GM19239 (cell line): ENCODE measurements at places on chromosomes 1 and 21.

DNA sequence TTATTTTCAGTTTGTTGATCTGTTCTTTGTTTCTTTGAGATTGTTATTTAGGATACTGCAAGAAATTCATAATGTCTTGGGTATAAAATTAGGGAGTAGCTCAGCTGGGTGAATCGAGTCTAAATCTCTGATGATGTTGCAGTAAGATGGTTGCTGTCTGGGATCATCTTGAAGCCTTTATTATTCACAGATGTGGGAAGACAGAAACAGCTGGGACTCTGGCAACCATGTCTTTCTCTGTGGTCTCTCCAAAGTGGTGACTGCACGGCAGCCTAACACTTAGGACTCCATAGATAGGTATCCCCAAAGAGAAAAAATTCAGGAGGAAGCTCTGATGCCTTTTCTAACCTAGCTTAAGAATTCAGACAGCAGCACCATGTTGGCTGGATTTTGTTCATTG lies 52.7 kb downstream of the RAP1A start:
- DNase-seq = no peak

DNA sequence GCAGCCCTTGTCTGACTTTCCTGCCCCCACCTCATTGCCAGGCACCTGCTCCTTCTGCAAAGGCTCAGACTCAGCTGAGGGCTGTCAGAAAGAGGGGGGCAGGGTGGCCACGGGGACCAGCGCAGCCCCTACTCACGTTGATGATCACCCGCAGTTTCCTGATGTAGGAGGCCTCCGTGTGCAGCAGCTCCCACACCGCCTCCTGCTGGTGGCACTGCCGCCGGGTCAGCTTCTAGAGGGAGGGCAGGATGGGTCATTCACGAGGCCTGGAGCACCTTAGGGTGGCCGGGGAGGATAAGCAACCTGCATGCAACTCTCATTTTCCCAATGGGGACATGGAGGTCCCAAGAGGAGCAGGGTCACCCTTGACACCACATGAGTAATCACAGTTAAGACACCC lies 6.4 kb upstream of the TNFRSF25 start:
- DNase-seq = no peak

- no peak for DNase-seq
Observed at GRCh38 chr1:183418696-183419095, 516 bp upstream of the NMNAT2 start.

DNA sequence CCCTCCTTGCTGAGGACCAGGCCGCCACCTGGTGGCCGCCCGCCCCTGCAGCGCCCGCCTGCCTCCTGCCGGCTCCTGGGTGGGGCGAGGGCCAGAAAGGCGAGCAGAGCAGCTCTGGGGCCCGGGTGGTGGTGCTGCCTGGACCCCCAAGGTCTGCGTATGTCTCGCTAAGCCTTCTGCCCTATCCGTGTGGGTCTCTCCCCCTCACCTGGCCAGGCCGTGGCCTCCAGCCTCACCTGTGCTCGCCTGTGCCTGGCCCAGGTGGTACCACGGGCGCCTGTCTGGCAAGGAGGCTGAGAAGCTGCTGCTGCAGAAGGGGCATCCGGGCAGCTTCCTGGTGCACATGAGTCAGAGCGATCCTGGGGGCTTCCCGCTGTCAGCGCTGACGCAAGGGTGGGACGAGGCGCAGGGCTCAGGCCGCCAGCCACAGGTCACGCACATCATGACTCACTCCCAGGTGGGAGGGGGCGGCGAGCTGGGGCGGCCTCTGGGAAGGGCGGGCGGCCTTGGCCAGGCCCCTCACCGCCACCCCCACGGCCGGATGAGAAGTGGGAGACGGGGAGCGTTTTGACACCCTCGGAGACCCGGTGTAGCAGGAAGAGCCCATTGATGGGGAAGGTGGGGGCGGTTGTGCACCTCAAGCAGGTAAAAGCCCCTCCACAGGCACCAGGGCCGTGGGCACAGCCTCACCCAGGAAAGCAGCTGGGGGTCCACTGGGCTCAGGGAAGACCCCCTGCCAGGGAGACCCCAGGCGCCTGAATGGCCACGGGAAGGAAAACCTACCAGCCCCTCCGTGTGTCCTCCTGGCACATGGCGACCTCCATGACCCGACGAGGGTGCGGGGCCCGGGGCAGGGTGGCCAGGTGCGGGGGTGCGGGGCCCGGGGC lies 9.9 kb downstream of the RNF223 start:
- DNase-seq = peak; percentile 96

DNA sequence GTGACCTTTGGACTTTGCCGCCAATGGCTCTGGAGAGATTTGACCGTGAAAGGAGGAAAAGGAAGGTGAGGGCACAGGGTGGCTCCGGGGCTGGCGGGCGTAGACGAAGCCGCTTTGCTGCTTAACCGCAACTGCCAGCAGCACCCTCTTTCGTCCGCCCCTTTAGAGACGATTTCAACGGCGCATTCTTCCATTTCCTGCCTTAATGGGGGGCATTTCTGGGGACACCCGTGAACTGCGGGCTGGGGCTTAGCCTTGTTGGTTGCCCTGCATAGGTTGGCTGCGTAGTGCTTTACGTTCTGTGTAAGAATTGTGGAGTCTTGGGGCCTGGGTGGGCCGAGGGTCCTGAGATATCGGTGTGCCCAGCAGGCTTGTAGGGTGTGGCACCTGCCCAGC lies 6.7 kb upstream of the NPHP4 start:
- no peak for DNase-seq

DNA sequence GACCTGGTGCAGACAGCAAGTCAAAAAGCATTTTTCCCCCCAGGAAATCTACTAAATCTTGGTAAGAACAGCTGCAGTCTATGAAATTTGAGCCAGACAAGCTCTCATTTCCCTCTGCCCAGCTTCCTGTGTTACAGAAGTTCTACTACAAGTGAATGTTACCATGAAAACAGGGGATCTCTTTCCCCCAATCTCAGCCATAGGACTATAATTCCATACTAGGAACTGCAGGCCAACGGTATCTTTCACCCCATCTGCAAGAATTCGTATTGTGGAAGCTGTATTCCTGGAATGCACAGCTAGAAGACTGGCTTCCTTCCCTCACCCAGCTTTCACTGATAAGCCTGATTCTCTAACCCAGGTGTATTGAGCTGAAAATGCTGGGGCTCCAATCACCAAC lies 1655.4 kb downstream of the BRINP3 start:
- DNase-seq = no peak

DNA sequence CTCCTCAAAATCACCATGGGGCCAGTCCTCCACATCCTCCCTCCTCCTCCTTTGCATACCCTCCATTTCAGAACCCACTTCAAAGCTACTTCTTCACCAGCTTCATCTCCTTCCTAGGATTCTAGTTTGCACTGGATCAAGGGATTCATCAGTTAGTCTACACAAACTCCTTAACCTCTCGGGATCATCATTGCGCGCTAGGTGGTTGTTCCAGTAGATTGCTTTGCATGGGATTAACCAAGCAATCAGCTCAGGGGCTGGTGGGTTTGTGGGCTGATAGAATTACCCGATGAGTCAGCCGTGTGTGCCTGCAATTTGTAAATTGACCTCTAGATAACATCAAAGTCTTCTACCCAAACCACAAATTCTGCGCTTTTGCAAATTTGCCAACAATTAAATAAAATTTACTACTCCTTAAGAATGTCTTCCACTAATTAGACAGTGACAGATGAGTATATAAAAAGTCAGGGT lies 7.7 kb downstream of the KANK4 start:
- no peak for DNase-seq
